ENCODE measurements at places on chromosomes 5 and 9.

DNA sequence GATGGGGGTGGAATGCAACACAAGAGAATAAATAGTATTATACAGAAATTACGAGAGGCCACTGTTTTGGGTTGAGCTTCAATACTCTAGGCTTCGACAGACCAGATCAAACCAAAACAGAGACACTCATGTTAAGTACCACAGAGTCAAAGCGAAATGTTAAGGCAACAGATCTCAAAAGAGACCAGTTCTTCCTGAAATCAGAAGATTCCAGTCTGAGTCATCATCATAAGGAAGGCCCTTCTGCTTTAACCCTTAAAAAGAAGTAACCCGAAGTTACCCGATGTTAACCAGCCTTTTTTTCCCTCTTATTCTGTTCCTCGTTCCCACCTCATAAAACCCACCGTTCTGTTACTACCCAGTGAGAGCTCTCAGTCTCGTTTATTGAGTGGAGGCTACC, 75.9 kb downstream of the SFXN1 start:
- DNase-seq = no peak

GRCh38 chr5:173278172-173278571, 43.2 kb upstream of the NKX2-5 start:
- no peak for DNase-seq

DNA sequence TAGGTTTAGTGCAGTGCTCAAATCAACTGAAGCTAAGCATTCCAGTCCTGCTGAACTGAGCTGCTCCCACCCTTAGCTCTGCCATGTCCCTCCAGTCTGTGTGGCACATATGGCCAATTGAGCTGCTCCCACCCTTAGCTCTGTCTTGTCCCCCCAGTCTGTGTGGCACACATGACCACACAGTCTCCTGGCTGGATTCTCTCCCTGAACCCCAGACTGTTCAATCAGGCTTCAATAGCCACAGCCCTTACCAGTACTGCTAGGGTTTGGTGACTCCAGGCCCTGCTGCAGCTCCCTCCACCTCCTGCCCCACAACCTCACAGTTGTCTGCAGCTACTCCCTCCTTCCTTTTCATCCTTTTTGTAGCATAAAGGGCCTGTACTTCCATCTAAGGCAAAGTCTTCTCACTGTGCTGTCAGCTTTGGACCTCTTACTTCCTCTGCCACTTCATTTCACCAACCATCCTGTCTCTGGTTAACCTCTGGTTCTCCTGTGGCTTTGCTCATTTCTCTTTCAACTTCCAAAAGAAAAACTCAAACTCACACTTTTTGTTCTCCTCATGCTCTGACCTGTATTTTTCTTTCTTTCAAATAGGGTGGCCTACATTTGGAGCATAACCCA, 50.8 kb downstream of the ADAMTS12 start:
- no peak for DNase-seq

DNA sequence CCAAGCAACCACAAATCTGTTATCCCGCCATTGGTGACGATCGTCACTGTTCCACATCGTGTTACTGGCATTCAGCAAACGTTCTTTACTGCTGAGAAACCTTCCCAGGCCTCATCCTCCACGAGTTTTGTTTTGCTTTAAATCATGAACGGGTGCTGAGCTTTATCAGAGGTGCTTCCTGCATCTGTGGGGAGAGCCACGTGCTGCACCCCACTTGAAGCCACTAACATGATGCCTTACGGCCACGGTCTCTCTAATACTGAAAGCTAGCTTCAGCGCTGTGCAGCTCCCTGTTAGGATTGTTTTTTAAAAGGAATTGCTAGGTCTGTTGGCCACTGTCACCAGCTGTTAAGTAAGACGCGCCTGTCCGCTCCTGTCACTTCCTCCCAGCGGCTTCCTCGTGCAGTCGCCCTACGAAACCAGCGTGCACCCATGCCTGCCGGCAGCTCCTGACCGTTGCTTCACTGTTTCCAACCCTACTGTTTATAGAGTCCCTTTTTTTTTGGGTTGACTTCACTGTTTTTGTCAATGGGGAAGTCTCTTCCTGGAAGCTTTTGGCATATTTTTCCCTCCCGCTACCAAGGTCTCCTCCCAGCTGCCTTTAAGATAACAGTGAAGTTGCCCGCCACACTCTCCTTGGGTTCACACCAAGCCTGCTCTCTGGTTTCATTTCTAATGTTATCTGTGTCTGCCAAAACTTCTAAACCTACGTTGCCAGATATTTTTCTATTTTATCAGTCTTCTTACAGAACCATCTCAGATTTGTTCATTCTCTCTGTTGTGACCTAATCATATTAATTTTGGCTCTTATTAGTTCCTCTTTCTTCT, 20.3 kb downstream of the LPCAT1 start:
- peak; percentile 25 for DNase-seq

DNA sequence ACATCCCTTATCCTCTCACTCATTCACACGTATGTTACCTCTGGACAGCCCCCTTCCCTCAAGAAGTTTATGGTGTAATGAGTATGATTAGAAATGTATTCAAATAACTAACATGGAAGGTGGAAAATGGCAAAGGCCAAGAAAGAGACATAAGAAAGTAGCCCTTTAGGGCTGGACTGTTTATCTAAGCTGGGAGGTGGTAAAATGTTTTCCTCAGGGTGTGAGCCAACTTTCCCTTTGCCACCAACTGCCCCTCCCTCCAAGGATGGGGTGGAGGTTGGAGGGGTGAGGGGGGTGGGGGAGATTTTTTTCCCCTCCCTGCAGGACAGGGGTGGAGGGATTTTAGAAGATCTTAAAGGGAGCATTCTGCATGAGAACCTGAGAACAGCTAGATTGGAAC, 8.2 kb downstream of the SLC45A2 start:
- DNase-seq = no peak

DNA sequence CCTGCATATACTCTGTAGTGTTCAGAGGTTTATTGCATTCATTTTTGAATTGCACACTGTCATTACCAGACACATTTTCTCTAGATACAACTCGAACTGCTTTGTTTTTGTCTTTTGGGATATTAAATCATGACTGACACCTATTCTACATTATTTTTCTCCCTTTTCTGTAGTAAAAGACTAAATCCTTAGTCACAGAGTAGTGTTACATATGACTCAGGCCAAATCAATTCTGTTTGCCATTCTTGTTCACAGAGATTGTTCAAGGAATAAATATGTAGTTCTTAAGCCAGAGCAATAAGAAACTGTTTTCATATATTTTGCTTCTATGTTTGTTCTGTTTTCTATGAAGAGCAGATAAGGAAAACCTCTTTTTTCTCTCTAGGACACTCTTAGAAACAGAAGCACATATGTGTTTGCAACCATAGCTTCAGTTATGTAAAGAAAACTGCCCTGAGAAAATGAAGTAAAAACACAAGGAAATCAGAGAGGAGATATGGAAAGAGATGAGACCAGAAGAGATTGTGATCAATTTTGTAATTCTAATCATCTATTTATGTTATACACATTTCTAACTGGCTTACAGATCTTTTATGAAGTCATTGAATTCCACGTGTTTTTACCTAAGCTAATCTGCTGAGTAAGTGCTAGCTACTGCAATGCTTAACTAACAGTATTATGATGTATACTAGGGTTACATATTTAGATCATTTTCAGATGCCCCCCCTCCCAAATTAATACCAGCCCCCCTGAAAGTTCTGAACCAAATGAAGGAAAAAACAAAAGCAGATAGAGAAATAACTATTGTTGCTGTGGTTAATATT, 1995.6 kb upstream of the CDH6 start:
- DNase-seq = no peak

DNA sequence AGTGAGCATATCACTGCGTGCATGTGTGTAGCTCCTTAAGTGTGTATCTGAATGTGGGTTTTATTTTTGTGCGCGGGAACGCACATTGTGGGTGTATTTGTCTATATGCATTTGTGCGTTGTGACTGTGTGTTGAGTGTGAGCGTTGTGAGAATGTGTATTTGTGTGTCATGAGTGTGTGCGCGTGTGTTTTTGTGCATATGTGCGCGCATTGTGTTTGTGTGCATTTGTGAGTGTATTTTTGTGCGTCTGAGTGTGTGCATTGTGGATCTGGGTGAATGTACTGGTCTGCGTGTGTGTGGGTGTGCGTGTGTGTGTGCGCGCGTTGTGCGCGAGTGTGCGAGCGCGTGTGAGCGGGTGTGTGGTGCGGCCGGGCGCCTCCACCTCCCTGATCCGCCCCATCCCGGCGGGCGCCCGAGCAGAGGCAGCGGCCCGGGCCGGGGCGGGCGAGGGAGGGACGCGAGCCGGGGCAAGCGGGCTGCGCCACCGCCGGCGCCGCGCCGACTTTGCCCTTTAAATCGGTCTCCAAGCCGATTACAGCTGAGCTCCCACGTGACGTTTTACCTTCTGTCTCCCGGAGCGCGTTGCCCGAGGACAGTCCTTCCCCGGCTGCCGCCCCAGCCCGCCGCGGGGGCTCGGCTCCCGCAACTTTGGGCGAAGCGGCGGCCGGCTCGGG, at the start of gene RASGRF2:
TSS of gene RASGRF2 (plus strand) at position 596 of the 675 bp plus-strand sequence. CDS start 376 bp downstream, outside the sequence.
- peak; percentile 70 for DNase-seq

GRCh38 chr5:174523311-174524071, 200.9 kb upstream of the MSX2 start:
- DNase-seq = no peak

DNA sequence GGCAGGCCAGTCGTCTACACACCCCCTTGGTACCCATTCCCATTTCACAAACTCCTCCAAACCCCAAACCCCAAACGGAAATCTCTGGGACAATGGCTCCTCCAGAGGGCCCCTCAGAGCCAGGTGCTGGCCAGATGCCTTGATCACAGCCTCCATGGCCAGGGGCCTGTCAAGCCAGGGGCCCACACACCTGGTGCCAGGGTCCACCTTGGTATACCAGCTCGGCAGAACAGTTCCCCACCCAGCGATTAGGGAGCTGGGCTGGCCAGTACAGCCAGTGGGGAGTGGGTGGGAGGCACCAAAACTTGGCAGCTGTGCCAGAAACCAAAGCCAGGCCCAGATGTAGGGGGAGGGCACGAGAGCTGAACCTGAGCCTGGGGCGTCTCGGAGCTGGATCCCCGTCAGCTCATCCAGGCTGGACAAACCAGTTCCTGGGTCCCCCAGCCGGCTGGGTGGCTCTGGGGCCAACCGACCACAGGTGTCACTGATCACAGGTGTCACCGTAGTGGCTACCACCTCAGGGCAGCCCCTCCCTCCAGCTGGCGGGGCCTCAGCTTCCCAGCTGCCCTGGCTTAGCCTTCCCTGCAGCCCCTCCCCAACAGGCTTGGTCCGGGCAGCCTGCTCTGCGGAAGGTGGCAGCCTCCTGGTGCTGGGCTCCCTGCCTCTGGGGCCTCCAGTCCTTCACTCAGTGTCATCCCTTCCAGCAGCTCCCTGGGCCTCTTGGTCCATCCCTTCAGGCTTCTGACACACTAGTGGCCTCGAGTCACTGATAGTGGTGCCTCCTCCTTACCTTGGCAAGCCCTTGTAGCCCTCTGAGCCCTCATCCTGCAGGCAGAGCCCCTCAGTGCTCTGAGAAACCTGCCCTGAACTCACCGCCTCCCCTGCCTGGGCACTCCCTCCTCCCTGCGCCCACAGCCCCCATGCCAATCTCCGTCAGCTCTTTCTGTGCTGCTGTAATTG, 6.6 kb upstream of the RMND5B start:
- no peak for DNase-seq

DNA sequence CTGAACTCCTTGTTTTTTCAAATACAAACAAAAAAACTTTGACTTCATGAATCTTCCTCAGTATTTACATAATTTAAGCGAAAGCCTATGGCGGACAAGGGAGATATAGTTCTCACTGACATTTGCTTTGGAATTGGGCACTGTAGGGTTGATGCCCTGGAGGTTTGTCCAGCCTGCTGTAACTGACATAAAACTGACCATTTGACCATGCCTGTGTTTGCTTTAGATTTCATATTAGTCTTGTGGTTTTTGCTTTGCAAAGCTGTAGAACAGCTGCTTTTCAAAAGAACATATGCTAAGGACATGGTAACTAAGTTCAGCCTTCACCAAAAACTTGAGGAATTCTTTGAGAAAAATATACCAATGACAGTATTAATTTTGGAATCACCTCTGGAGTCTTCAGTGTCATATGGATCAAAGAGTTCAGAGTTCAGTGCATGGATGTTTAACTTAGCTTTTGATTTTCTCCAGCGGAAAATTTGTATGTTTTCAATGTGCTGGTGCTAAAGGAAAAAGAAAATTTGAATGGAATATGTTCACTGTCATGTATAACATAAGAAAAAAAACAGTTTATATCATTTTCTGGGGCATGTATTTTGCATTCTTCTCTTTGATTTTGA, 1013.1 kb downstream of the NR2F1-AS1 start:
- DNase-seq = no peak

DNA sequence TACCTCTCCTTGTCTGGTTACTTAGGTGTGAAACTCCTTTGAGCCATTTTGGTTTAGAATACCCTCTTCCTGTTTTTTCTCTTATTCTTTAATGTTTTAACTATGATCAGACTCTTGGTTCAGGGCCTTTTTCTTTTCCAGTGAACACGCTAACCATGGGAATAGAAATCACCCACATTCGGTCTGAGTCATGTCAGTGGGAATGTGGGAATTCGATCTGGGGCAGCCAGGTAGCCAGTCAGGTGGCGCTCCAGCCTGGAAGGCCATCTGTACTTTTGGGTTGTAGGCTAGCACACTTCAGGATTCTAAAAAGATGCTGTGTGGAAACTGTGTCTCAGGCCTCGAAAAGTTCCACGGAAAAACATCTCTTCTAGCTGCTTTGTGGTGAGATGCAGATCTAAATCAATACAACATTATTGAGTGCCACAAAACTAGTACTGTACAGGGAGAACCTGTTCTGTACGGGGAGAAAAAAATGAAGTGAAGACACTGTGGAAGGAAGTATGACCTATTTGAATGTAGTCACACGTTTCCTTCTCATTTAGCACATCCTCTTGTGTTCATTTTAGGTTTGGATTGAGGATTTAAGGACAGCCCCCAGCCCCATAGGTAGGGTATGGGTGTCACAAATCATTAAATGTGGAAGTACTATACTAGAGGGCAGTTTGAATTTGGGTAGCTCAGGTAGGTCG, 36.4 kb downstream of the SNX30 start:
- DNase-seq = no peak

- DNase-seq = no peak
Observed at GRCh38 chr9:11003836-11004235, 391.0 kb upstream of the PTPRD start.

DNA sequence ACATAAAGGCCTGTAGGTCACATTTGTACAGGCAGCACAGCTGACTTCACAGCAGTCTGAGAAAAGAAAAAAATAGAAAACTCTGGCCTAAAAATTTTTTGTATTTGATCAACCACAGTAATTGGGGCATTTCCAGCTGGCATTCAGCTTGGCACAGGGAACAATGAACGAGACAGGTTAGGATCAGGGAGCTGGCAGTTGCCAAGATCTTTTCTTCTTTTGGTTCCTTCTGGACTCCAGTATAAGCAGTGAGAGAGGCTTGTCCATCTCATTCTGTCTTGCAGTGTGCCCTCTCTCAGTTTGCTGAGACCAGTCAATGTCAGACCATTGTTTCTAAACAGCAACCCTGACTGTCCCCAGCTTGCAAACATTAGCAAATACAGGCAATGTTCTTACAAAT, 601.1 kb downstream of the TLR4 start:
- no peak for DNase-seq

- DNase-seq = no peak
Observed at GRCh38 chr5:178416919-178417318, 173.3 kb downstream of the COL23A1 start.

DNA sequence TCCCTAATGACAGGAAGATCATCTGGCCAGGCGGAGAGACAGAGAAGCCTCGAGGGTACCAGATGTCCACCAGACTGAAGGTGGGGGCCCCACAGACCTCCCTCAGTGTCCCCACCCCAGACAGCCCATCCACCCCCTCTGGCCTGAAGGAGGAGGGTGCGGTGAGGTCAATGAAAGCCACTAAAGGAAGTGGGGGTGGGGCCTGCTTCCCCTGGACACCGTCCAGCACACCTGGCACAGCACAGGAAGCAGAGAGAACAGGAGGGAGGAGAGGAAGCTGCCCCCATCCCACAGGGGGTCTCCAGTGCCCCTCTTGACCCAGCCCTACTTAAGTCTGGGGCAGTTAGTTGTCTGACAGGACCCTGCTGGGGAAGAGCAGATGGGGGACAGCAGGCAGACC, 11.2 kb downstream of the LRRC26 start:
- DNase-seq = no peak
